ENCODE measurements at places on chromosomes 6 and 20.

DNA sequence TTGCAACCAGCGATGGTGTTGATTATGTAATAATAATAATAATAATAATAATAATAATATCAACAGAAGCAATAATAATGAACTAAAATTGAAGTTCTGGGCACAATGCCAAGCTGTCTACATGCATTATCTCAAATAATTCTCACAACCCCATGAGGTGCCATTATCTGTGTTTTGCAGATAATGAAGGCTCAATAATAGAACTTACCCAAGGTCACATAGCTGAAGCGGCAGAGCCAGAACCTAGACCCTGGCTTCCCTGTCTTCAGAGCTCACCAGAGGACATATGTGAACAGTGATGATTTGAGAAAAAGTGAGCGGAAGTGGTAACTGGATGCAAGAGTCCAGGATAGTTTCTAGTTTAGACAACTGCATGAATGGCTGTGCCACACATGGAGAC is 91.0 kb downstream of the HIVEP1 start:
- no peak for DNase-seq

GRCh38 chr20:59737073-59737666 is 132.8 kb downstream of the PHACTR3 start:
- DNase-seq = no peak

DNA sequence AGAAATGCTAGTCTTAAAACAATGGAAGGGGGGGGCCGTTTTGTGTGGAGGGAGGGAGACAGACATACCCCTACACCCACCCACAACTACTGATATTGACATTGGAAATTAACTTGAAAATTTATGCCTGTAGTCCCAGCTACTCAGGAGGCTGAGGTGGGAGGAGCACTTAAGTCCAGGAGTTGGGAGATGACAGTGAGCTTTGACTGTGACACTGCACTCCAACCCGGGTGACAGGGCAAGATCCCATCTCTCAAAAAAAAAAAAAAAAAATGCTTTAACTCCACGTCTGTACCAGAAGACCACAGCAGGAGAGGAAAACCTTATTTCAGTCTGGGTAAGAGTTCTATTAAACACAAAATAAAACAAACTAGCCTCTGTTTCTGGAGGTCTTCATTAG is 2.2 kb downstream of the TBC1D20 start:
- DNase-seq = no peak

- no peak for DNase-seq
Measured at GRCh38 chr20:44112456-44112855, 74.5 kb downstream of the JPH2 start.

- no peak for DNase-seq
Measured at GRCh38 chr6:37376078-37376743, 22.4 kb downstream of the RNF8 start.

GRCh38 chr6:134853111-134854055 is 96.5 kb downstream of the ALDH8A1 start:
- no peak for DNase-seq

DNA sequence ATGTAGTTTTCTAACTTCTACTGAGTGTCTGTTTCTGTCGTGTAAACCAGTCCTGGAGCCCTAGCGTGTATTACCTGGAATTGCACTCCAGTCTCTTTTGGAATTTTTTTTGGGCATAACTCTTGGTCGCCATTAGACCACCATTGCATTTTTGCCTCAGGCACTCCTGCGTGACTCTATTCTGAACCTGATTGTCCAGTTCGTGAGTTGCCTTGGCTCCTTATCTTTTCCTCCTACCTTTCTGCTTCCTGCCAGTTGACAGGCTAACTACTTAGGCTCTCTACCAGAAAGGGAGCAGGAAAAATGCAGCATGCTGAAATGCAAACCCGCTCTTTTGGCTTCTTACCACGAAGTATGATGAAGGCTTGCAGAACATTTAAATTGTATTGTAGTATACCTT is 490.9 kb upstream of the SOX4 start:
- DNase-seq = no peak

GRCh38 chr20:845941-846893 is 12.7 kb downstream of the FAM110A start:
- DNase-seq = no peak

GRCh38 chr6:13432526-13433184 is 54.7 kb downstream of the GFOD1 start:
- DNase-seq = no peak

- no peak for DNase-seq
Measured at GRCh38 chr20:46232539-46232938, 75.8 kb downstream of the CDH22 start.

- DNase-seq = peak; percentile 27
Measured at GRCh38 chr6:40754461-40755045, 167.4 kb upstream of the LRFN2 start.

DNA sequence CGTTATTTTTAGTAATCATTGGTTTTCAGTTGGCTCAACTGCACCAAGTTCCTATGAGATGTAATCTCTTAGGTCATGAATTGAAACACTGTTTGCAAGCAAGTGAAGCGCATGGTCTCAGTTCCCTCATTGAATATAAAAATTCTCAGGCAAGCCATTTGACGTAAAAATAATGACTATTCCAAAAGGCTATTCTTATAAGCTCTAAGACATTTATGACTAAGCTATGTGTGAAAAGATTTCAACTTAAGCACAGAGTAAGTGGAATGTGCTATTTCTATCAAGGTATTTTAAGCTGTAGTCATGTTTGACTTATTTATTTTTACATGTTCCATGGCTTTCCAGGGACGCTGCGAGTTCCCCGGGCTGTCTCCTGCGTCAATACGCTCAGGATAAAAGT is 248.5 kb downstream of the THBS2 start:
- no peak for DNase-seq

- no peak for DNase-seq
Measured at GRCh38 chr6:149393002-149393679, 6.9 kb upstream of the SUMO4 start.

GRCh38 chr6:42984924-42985475 is 630 bp downstream of the PPP2R5D start:
- peak; percentile 36 for DNase-seq

DNA sequence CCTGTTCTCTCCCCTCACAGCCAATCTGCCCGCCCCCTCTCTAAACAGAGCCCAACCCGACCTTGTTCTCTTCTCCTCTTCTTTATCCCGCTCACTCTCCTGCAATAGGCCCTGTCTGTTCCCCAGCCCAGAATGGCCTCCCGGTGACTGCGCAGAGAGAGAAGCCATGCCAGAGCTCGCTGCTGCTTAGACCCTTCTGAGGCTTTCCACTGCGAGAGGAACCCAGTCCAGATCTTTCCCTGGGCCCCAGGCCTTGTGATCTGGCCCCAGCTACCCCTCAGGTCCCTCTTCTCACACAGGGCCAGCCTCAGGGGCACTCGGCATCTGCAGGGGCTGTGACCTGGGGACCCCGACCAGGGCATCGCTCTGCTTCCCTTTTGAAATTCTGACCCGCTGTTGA is 58.1 kb downstream of the TMEM242 start:
- DNase-seq = no peak

DNA sequence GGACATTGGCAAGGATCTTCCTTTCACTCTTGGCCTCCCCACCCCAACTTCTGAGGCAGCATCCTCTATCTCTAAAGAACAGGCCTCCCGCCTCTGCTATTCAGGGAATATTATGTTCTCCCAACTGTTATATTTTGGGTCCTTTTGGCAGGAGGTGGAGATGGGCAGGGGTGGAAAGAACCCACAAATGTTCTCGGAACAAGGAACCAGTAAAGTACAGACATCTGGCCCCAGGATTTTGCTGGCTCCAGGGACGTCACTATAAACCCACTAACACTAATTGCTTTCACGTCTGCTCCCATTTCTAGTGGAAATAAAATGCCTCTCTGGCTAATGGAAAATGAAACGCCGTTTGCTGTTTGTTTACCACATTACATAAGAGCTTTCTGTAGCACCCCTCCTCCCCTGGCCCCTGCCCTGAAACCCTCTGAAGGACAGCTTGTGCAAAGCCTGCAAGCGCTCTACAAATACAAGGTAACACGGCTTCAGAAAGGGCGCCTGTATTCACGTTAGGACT is 77.7 kb upstream of the TBC1D7 start:
- peak; percentile 55 for DNase-seq

- no peak for DNase-seq
Measured at GRCh38 chr20:24948939-24949679, at the start of gene CST7. TSS of gene CST7 (plus strand) at chr20:24949269. CDS start at chr20:24949506, 237 bp downstream.

- DNase-seq = no peak
Measured at GRCh38 chr20:10741060-10741459, 67.3 kb upstream of the JAG1 start.

DNA sequence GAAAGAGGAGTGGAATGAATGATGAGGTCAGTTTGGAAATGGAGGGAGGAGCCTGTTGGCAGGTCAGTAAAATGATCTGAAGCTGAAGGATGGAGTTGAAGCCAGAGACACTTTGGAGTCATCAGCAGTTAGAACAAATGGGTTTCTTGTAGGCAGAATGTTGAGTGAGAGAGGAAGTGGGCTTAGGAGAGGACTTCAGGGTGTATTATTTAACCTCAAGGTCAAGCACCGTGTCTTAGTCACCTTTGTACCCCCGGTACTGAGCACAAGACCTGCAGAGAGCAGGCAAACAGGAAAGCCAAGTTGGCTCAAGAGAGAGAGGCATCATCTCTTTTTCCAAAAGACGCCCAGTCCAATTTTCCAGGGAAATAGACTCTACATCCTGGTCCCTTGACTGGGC is 23.3 kb downstream of the C20orf173 start:
- no peak for DNase-seq

GRCh38 chr6:24006254-24006653 is 119.8 kb upstream of the NRSN1 start:
- DNase-seq = no peak

DNA sequence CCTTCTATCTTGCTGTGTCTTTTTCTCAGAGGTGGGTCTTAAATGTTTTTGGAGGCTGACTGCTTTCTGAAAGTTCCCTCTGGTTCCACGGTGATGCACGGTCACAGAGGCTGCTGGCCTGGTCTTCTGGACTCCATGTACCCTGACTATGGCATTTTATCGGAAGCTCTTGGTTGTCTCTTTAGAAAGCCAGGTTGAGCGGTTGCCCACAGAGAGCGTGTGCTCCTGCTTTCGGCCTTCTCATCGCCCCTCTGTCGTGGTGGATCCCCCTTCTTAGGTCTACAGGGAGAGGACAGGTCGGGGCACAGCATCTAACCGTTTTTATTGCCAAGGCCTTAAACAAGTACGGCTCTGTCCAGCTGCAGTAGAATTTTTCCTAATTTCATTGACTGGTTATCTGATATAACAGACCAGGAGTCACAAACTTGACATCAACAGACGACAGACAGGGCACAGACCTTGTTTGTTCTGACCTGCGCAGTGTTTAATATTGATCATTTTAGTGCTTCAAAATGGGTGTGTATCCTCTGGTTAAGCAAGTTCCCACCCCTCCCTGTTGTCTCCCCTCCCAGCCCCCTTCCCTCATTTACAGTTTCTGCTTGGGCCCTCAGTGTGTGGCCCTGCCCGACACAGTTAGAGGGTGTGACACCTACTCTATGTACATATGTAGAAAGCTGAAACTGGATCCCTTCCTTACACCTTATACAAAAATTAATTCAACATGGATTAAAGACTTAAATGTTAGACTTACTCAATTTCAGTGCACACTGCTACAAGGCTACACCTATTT is 24.7 kb downstream of the SYTL3 start:
- no peak for DNase-seq

DNA sequence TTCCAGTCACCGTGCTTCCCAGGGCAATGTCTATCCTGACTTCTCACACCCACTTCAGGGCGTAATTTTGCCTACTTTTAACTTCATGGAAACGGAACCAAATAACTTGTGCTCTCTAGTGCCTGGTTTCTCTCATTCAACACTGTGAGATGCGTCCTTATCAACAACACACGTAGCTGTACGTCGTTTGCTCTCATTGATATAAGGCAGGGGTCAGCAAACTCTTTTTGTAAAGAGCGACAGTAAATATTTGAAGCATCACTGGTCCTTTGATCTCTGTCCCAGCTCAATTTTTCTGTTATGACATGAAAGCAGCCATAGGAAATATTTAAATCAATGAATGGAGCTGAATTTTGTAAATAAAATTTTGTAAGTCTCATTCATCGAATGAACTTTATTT is 239.3 kb upstream of the KCNG1 start:
- no peak for DNase-seq

- no peak for DNase-seq
Measured at GRCh38 chr6:107991061-107991460, 33.1 kb upstream of the SEC63 start.

- peak; percentile 17 for DNase-seq
Measured at GRCh38 chr6:20366082-20366830, 35.4 kb upstream of the E2F3 start.

GRCh38 chr6:40249935-40250334 is 315.7 kb upstream of the MOCS1 start:
- DNase-seq = no peak

DNA sequence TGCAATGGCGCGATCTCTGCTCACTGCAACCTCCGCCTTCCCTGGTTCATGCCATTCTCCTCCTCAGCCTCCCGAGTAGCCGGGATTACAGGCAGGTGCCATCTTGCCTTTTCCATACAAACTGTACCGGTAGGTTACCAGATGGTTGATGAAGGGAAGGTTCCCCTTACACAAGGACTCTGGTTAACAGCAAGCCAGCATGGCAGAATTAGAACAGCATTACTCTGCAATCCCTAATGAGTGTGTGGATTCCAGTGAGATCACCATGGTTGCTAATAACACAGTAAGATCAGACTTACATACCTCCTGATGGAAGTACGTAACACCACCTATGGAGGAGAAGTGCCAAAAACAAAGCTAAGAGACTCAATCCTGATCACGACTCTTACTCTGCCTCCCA is 51.7 kb downstream of the TTI1 start:
- DNase-seq = no peak

- no peak for DNase-seq
Measured at GRCh38 chr20:42359617-42360016, 741.4 kb upstream of the CHD6 start.

DNA sequence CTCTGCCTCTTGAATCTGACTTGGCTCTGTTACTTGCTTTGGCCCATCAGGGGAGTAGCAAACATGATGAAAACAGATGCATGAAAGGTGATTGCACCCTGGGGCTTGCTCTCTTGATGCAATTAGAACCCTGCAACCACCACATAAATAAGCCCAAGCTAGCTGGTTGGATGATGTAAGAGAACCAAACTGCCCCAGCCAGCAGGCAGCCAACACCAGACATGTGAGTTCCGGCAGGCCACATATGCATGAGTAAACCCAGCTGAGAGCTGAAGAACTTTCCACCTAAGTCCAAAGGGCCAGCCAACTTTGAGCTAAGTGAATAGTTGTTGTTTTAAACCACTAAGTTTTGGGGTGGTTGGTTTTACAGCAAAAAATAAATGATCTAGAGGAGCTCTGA is 268.4 kb downstream of the FARS2 start:
- no peak for DNase-seq

GRCh38 chr6:38755207-38755606 is 40.1 kb downstream of the DNAH8 start:
- peak; percentile 5 for DNase-seq

DNA sequence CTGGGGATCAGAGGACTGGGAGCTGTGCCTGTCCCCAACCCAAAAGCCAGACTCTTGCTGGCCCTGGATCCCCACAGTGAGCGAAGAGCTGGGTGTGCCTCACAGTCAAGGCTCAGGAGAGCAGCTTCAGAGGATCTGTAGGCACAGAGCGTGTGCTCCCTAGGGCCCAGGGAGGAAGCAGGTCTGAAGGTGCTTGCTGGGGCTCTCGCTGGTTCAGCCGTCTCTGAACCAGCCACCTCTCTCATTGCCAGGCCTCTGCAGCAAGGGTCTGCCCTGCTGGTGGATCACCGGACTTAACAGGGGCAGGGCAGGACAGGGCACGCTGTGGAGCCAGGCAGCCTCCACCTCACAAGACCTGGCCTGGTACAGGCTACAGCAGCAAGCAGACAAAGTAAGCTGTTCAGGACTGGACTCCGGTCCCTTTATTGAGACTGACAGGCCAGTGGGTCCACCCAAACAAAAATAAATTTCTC is 13.8 kb downstream of the PCIF1 start:
- no peak for DNase-seq
